Tibial nerve (tissue), 4 donors: ENCODE measurements at places on chromosomes 2 and 18. TPM values are rescaled to one million over a fixed set of nuclear protein-coding genes. Genes with fewer than 3 reads are reported as not detected.

GRCh38 chr18:46273861-46274260, 169.7 kb downstream of the HAUS1 start:
- no peak overlapping the region for H3K4me3 ChIP-seq
- no peak overlapping the region for H3K27ac ChIP-seq

The CFLAR gene
- total RNA-seq = 249 TPM

DNA sequence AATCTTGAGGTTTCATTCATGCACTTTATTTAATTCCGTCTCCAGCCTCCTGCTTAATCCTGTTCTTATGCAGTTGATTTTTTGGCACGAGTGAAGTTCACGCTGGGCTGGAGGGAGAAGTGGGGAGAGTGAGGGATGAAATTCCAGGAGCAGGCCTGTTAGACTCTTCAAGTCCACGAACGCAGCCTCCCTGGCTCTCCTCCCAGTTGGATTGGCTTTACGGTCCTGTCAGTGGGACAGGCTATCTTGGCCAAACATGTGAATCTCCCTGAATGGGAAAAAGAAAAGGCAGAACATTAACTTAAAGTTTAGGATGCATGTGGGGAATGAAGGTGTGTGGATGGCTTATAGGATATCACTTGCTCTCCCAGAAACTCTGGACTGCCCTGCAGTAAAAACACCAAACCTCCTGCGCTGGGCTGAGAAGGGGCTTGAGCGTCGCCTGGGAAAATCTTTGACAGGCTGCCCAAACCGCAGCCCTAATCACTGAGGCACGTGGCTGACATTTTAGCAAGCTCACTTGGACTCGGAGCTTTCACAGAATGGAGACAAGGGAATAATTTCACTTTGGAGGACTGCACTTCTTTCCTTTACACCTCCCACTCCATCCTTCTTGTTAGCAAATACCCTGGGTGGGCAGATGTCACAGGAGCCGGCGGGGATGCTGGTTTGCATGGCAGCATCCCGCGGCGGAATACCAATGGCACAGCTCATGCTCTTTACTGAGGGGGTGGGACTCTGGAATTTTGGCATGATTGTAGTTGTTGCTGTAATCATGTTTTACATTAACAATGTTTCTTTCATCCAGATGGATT, 93.9 kb downstream of the ACKR3 start:
- H3K4me1 ChIP-seq = peaks cover 60% of the 10 kb centered on the region
- peak overlapping the region; percentile 1 for H3K4me3 ChIP-seq
- peak; percentile 76 for DNase-seq
- H3K27ac ChIP-seq = peak overlapping the region; percentile 70
- H3K27me3 ChIP-seq = no peaks in the 10 kb centered on the region

DNA sequence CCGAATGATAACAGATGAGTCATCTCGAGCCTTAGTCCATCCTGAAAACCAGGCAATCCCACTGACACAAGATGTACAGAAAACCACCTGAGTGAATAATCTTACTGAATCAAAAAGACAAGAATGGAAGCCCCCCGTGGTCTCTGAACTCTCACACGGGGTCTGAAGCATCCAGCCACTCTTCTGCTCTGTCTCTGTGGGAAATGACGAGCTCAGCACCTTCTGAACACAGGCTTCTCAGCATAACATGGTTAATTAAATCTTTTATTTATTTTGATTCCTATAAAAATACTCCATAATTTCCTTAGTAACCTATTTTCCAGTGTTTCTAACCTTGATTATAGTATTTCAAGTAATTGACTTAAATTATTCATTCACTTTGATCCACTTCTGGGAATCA, 203.7 kb downstream of the TMEM163 start:
- no peak overlapping the region for H3K4me3 ChIP-seq
- H3K27ac ChIP-seq = no peak overlapping the region
- no peak for DNase-seq
- H3K4me1 ChIP-seq = no peaks in the 10 kb centered on the region
- no peaks in the 10 kb centered on the region for H3K36me3 ChIP-seq
- no peaks in the 10 kb centered on the region for H3K27me3 ChIP-seq

The PDE11A gene
- not detected for total RNA-seq

The TMEM163 gene
- not detected for total RNA-seq

- H3K36me3 ChIP-seq = no peaks in the 10 kb centered on the region
- no peaks in the 10 kb centered on the region for H3K4me1 ChIP-seq
- H3K27me3 ChIP-seq = no peaks in the 10 kb centered on the region
- DNase-seq = no peak
- no peak overlapping the region for H3K27ac ChIP-seq
- no peak overlapping the region for H3K4me3 ChIP-seq
Observed at GRCh38 chr2:199356412-199356811, 101.3 kb downstream of the SATB2 start.

The DTNA gene
- total RNA-seq = 26.1 TPM

DNA sequence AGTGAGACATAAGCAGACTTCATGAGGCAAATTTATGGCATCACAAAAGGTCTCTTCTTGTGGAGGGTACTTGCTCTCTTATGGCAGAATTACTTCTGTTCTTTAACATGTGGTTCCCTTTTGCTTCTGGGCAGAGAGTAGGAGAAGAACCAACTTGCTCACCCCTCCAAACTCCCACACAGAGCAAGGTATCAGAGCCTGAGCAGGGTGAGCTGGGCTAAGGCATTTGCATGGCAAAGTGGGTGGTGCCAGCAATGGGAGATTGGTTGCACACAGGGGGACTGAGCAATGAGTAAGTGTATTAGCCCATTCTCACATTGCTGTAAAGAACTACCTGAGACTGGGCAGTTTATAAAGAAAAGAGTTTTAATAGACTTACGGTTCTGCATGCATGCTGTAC, 64.2 kb upstream of the ITGB6 start:
- H3K4me3 ChIP-seq = no peak overlapping the region
- DNase-seq = no peak
- no peaks in the 10 kb centered on the region for H3K36me3 ChIP-seq
- H3K4me1 ChIP-seq = no peaks in the 10 kb centered on the region
- no peak overlapping the region for H3K27ac ChIP-seq
- H3K27me3 ChIP-seq = no peaks in the 10 kb centered on the region

DNA sequence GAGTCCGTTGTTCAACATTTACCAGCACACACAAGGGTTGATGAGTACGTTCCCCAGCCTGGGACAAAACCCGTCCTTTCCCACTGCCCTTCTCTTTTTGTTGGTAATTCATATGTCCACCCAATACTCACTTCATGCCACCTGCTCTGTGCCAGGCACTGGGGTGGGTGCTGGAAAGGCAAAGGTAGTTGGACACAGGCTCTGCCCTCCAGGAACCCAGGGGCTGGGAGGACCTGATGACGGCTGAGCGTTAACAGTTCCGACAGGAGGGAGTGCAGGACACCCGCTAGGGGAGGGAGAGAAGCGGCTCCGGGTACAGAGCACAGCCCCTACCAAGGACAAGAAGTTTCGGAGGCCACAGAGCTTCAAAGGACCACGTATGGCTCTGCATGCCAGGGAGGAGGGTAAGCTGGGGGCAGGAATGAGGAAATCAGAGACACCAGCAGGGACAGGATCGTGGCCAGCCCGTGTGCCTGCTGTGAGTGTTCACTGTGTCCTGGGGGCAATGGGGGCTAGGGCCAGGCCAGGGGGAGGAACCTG, 134.1 kb upstream of the GPC1 start:
- no peak overlapping the region for H3K27ac ChIP-seq
- DNase-seq = no peak
- H3K4me3 ChIP-seq = no peak overlapping the region
- H3K4me1 ChIP-seq = no peaks in the 10 kb centered on the region

DNA sequence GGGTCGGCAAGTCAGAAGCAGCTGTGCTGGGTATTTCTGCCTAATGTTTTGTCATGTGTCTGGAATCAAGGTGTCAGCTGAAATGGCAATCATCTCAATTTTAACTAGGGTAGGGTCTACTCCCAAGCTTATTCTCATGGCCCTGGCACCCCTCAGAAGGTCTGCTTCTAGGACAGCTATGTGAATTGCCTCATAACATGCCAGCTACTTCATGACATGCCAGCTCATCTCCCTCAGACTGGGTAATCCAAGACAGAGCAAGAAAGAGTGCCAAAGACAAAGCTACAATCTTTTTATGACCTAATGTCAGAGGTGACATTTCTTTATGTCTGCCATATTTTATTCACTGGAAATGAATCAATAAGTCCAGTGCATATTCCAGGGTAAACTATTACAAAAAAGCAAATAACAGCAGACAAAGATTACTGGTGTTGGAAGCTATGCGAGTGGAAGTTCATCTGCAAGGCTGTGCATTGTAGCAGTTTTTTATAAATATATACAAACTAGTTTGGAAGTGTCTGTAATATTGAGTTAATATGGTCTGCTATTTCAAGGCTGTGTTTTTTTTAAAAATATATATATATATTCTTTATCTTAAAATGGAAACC, 153.3 kb downstream of the FSIP2 start:
- no peaks in the 10 kb centered on the region for H3K4me1 ChIP-seq
- no peak for DNase-seq
- H3K36me3 ChIP-seq = peaks cover 4% of the 10 kb centered on the region
- no peak overlapping the region for H3K4me3 ChIP-seq
- H3K27ac ChIP-seq = no peak overlapping the region

DNA sequence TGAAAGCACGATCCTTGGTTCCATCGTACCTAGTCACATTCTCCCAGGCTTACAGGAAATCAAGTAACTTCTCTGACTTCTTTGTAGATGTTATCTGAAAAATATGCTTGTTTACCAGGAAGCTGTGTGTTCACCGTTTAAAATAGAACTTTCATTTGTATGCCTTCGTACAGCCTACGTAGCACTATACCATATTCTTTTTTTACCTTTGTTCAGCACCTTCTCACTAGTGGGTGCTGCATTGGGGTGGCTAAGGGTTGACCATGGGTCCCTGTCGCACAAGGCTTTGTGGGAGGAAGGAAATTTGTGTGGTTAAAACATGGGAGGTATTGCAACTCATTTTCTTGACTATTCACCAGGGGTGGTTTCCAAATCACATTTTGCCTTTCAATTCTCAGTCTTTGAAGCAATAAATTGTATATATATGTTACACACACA, 16.6 kb downstream of the MALT1 start:
- H3K4me1 ChIP-seq = no peaks in the 10 kb centered on the region
- H3K27ac ChIP-seq = no peak overlapping the region
- no peak overlapping the region for H3K4me3 ChIP-seq
- no peak for DNase-seq

GRCh38 chr2:9356261-9356660, 67.1 kb downstream of the ITGB1BP1 start:
- peaks cover 84% of the 10 kb centered on the region for H3K36me3 ChIP-seq
- no peak overlapping the region for H3K27ac ChIP-seq
- no peak for DNase-seq
- H3K4me1 ChIP-seq = peaks cover 9% of the 10 kb centered on the region

The CAPN14 gene
- total RNA-seq = not detected

GRCh38 chr2:100692906-100693305, 127.0 kb upstream of the NPAS2 start:
- no peak overlapping the region for H3K27ac ChIP-seq
- H3K27me3 ChIP-seq = no peaks in the 10 kb centered on the region
- H3K4me3 ChIP-seq = no peak overlapping the region
- no peaks in the 10 kb centered on the region for H3K4me1 ChIP-seq
- no peaks in the 10 kb centered on the region for H3K36me3 ChIP-seq
- DNase-seq = no peak

GRCh38 chr2:222495388-222495787, 71.0 kb downstream of the SGPP2 start:
- no peak overlapping the region for H3K4me3 ChIP-seq
- no peak overlapping the region for H3K27ac ChIP-seq
- DNase-seq = no peak
- H3K36me3 ChIP-seq = no peaks in the 10 kb centered on the region
- H3K4me1 ChIP-seq = no peaks in the 10 kb centered on the region
- no peaks in the 10 kb centered on the region for H3K27me3 ChIP-seq

GRCh38 chr2:46574457-46575355, 95.3 kb downstream of the TMEM247 start:
- no peak overlapping the region for H3K4me3 ChIP-seq
- no peaks in the 10 kb centered on the region for H3K27me3 ChIP-seq
- DNase-seq = no peak
- H3K27ac ChIP-seq = peak overlapping the region; percentile 45

DNA sequence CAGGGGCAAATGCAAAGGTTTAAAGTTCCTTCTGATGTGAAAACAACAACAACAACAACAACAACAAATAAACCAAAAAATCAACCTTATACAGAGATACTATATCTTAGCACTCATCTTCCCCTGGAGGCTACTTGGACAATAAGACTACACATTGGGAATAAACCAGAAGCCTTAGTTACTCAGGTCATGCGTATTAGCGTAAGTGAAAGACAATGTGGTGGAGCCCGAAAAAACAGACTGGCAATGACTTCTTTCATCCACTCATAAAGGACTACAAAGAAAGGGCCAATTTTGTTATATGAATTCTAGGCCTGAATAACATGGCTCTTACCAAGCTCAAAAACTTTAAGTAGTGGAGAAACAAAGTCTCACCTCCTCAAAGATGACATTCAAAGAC, 19.4 kb upstream of the PPP4R3B start:
- no peak overlapping the region for H3K4me3 ChIP-seq
- no peaks in the 10 kb centered on the region for H3K27me3 ChIP-seq
- DNase-seq = no peak
- no peak overlapping the region for H3K27ac ChIP-seq

The CLEC4F gene
- not detected for total RNA-seq

DNA sequence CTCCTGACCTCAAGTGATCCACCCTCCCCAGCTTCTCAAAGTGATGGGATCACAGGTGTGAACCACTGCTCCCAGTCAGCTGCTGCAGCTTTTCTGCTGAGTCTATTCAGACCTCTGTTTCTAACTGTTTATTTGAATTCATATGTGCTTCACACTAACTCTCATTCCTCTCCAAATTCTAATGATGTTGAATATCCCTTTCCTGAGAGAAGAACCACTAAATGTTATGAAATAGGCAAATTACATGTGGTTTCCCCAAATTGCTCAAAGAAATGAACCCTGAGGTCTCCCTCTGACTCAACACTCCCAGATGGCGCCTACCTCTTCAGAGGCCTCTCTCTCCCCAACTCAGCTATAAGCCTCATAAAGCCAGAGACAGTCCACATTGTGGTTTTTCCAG, 98.6 kb downstream of the IRS1 start:
- H3K36me3 ChIP-seq = no peaks in the 10 kb centered on the region
- no peaks in the 10 kb centered on the region for H3K4me1 ChIP-seq
- H3K27ac ChIP-seq = no peak overlapping the region
- no peak for DNase-seq

GRCh38 chr2:98102878-98103277, 15.9 kb downstream of the VWA3B start:
- no peak overlapping the region for H3K27ac ChIP-seq
- no peak for DNase-seq
- H3K36me3 ChIP-seq = no peaks in the 10 kb centered on the region
- H3K4me3 ChIP-seq = no peak overlapping the region
- no peaks in the 10 kb centered on the region for H3K4me1 ChIP-seq

The TFCP2L1 gene
- 0.22 TPM for total RNA-seq
